Epithelial cell of prostate (primary cell): ENCODE measurements at places on chromosomes 6 and 20.

DNA sequence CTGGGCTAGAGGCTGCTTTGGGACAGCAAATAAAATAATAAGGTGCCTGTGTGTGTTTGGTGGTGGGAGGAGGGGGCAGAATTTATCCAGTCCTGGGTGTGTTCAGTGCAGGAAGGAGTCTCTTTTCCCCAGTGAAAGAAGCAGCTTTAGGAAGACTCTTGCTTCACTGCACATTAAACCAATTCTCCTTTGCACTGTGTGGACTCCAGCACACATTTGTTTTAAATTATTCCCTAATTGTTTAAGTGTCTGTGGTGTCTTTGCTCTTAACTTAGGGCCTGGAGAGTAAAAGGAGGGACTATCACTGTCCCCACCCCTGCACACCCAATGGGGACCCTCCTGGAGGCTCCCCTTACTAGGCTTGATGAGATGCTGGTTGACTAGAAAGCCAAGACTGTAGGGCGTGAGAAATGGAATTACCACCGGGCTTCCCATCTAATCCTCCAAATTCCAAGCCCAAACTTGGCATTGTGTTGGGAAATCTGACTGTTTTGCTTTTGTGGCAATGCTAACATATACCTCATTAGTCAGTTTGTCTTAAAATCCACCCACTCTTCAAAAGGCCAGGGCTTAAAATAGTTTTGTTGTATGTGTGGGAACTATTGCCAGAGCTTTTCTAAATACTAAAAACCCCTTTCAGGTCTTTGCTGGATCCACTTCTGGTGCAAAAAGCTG is 13.5 kb upstream of the DAAM2 start:
- DNase-seq, result no peak

DNA sequence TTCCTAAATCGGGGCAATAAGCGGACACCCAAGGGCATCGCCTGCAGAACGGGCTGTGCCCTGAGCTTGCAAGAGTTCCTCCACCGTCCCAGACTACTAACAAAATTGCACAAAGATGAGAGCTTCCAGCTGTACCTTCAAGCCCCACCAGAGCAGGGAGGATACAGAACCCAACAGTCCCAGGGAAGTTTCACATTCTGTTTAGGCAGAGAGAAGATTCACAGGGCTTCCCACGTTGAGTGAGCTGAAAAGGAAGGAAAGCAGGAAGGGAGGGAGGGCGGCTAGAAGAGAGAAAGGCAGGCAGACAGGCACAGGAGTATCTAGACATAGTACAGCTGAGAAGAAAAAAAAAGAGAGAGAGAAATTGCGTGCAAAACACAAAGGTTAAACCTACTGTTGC is 112.6 kb upstream of the AFDN start:
- DNase-seq, result no peak

- DNase-seq, result no peak
Observed at GRCh38 chr6:126267626-126268025, 72.3 kb upstream of the CENPW start.

GRCh38 chr20:3161316-3162079 is 1.8 kb upstream of the FASTKD5 start:
- no peak for DNase-seq

GRCh38 chr6:133953634-133954415 is 801 bp downstream of the TBPL1 start:
- no peak for DNase-seq

DNA sequence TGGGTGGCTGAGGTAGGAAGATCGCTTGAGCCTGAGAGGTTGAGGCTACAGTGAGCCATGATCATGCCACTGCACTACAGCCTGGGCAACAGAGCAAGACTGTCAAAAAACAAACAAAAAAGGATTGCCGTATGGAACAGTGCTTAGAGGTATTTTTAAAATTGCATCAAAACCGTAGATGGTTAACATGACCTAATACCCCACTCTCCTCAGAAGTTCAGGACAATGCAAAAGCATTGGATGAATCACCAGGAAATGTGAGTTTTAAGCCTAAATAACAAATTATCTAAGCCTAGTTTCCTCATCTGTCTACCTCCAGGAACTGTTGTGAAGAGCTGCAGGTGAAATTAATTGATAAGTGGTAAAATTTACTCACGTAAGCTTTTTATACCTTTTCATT is 123.8 kb upstream of the ID4 start:
- no peak for DNase-seq

DNA sequence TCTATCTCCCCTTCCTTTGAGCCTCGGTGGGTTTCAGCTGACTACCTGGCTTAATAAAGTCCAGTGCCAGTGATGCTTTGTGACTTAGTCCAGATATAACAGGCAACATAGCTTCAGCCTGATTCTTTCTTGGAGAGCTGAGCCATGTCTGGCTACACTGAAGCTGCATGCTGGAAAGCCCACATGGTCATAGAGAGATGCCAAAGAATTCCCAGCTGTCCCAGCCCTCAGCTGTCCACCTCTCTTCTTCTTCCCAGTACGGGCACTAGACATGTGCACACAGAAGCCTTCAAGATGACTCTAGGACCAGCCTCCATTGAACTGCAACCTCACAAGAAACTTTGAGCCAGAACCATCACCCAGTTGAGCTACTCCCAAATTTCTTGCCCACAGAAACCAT is 154.1 kb upstream of the MYLIP start:
- DNase-seq, result no peak

DNA sequence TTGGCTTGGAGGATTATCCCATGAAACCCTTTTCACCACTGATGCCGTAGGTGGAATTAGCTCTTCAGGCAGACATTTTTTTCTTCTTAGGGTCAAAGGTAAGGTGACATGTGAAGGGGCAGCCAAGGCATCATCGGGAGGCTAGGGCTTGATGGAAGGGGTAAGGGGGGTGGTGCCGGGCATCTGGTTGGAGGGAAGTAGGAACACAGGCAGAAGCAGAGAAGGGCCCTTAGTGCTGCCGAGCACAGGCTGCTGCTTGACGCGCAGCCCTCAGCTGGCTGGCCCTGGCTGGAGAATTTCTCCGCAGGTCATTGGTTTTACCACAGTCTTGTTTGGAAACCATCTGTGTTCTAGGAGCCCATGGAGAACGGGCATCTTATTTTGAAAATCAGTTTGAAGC is 54.7 kb downstream of the TRAF3IP2 start:
- no peak for DNase-seq

DNA sequence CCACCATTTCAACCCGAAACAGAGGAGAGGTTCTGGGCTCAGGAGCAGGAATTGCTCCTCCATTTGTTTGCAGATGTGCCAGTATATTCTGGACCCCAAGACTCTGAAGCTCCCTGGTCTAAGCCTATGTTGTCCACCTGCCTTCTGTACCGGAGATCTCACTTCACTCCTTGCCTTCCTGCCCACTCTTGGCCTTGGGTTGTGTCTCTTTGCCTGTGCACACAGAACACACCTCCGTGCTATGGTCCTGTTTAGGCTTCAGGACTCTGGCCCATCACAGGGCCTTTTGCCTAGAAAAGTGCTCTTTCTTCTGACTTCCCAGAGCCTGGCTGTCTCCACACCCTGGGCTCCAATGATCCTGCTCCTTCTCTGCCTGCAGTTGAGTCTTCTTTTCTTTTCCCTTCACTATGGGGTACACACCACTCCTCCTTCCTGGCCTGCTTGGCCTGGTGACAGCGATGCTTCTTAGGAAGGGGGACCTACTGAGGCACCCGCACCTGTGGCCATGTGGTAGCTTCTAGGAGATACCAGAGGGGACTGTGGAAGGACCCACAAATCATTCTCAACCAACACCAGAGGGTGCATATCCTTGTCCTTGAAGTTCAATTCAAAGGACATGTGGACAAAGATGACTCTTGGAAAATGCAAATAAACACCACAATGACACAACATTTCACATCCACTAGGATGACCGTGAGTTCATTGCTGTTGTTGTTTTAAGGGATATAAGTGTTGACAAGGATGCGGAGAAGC is 75.1 kb downstream of the FOXA2 start:
- DNase-seq, result no peak

GRCh38 chr6:137016356-137016755 is 28.4 kb downstream of the IL20RA start:
- no peak for DNase-seq

GRCh38 chr20:40232273-40232672 is 456.8 kb downstream of the MAFB start:
- DNase-seq, result no peak

- no peak for DNase-seq
Observed at GRCh38 chr6:45462190-45463134, 84.7 kb upstream of the SUPT3H start.

GRCh38 chr6:141988954-141989705 is 143.6 kb upstream of the GJE1 start:
- peak; percentile 37 for DNase-seq

DNA sequence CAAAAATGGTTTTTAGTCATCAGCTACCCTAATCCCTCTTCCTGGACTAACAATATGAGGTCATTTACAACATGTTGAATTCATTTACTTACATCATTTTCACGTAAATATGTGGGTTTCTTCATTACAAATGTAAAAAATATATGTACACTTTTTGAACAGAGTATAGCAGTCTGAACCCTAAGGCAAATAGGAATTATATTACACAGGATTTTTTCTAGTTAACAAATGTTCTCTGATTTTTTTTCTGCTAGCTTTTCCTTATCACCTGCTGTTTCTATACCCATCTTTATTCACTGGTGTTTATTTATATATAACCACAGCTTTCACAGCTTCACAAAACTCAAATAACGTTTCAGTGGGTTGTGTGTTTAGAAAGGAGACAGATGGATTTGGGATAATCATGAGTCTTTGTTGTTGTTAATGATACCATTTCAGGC is 21.0 kb upstream of the CD2AP start:
- no peak for DNase-seq

DNA sequence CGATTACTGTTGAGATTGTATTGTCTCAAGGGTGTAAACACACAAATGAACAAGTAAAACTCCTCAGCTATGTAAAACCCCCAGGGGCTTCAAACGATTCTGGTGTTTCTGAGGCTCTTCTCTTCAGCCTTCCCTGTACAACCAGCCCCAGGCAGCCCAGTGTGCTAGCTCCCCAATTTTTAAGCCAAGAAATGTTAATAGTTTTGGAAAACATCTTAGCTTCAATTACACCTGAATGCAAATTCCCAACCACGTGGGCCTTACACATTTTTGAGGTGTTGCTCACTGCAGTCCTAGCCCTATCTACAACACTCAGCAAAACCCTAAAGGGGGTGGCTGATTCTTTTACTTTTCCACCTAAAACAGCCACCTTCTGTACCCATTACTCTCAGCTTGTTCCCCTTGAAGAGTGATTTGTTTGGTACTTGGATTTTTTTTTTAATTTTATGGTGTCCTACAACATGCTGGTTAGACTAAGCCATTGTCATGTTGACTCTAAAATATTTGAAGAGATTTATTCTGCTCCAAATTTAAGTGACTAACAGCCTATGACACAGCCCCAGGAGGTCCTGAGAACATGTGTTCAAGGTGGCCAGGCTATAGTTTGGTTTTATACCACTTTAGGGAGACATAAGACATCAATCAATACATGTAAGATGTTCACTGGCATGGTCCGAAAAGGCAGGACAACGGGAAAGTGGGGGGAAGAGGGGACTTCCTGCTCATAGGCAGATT is 48.7 kb downstream of the ADAT2 start:
- no peak for DNase-seq

GRCh38 chr20:3237958-3238615 is 903 bp downstream of the SLC4A11 start:
- DNase-seq, result no peak

DNA sequence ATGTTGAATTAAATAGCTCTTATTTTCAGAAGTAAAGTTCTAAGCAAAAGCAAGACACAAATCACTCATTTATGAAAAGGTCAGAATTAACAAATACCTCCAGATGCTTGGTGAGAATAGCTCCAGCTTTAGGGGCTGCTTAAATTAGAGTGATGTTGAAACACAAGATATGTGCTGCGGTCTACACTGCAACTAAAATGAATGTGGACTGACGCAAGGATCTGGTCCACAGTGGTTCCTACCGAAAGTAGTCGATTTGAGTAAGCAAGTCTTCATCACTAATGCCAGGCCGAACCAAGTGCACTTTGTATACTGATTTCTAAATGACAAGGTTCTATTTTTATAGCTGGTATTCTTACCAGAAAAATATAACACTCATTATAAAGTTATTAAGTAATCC is 96.3 kb downstream of the PRDM1 start:
- no peak for DNase-seq

GRCh38 chr20:64189530-64189966 is 25.3 kb downstream of the MYT1 start:
- DNase-seq, result no peak

GRCh38 chr6:138546733-138547185 is 47.5 kb upstream of the NHSL1 start:
- peak; percentile 5 for DNase-seq
